ENCODE measurements at places on chromosomes 12 and 14.

GRCh38 chr14:69046476-69046860 is 67.4 kb upstream of the ACTN1 start:
- DNase-seq, result no peak

GRCh38 chr12:53674977-53675700 is 744 bp downstream of the ATP5MC2 start:
- no peak for DNase-seq

DNA sequence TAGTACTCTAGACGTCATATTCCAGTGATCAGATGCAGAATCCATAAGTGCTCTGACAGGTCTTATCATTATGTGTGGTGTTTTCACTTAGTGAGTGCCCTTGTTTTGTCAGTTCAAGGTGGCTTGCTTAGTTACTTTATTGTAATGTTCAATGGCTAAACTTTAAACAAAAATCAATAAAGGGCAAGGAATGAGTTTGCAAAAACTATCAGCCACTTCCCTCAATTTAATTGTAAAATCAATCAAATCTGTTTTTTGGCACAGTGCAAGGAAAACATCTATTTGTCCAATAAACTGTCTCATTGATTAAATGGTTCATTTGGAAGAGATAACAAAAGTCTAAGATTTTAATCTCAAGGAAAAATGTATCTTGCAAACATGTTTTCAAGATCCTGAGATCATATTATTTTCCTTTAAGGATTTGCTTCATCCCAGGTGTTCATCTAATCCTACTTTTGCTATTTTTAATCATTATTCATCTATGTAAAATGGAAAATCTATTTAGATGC is 59.6 kb upstream of the EEA1 start:
- DNase-seq, result no peak

DNA sequence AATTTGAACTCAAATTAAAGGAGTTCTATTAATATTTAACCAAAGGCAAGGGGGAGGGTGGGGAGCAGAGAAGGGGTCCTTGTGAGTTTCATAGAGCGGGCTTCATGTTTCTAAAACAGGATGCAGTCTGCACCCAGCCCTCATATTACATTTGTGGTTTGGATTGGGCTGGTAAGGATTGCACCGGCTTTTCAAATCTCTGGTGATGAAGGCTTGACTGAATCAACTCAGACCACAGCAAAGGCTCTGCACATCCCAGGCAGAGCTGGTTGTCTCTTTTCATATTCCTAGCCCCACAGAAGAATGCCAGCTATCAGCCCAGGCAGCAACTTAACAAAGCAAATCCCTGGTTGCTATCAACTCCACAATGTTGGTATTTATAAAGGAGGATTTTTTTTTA is 1221.4 kb downstream of the VRK1 start:
- no peak for DNase-seq

GRCh38 chr12:47032644-47033043 is 46.8 kb upstream of the PCED1B start:
- no peak for DNase-seq

- DNase-seq, result no peak
Measured at GRCh38 chr14:36757734-36758601, 96.3 kb downstream of the PAX9 start.

- DNase-seq, result no peak
Measured at GRCh38 chr12:84974155-84974815, 61.7 kb upstream of the SLC6A15 start.

GRCh38 chr14:77838831-77839511 is 39.1 kb downstream of the ADCK1 start:
- no peak for DNase-seq

DNA sequence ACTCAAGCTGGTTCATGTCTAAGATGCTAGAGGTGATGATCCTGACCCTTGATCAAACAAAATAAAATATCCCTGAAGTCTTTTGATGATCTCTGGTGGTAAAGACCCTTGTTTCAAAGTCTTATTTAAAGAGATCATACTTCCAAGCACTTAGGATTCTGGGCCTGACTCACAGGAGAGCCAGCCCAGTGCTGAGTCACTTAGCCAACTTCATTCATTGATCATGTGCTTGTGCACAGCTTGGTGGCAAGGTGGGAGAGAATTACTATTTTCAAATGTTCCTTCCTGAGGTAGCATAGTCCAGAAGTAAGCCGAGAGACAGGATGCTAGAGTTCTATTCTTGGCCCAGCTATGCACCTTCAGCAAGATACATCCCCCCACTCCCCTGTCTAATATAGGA is 40.6 kb downstream of the SCN8A start:
- no peak for DNase-seq

DNA sequence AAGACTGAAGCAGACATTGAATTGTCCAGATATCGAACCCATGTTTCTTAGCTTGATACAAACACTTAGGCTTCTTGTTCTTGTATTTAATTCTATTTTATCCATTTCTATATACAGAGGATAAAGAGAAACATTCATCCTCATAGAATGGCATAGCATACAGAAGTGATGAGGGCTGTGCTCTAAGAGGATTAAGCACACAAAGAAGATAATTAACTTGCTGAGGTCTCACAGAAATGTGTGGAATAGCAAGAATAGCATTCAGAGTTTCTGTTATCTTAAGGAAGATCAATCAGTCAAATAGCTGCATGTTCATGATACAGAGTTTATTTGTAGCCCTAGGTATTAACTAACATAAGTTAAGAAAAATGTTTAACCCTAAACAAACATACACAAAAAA is 27.3 kb upstream of the STRAP start:
- DNase-seq, result no peak

- no peak for DNase-seq
Measured at GRCh38 chr12:1505576-1505975, 88.8 kb downstream of the FBXL14 start.

DNA sequence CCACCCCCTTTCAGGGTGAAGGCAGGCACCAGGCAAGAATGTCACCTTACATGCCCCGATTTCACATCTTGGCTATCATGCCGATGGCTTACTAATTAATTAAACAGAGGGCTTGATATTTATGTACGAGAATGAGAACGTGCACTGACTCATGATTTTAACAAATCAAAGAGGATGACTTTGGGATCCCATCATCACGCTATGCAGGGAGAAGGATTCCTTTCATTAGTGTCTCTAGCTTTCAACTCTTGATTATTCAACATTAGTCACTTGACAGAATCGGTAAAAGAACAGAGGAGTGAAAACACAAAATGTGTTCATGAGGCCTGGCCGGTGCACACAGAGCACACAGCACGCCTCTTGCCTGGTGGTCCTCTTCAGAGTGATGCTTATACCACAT is 80.6 kb downstream of the PRKAB1 start:
- DNase-seq, result no peak

DNA sequence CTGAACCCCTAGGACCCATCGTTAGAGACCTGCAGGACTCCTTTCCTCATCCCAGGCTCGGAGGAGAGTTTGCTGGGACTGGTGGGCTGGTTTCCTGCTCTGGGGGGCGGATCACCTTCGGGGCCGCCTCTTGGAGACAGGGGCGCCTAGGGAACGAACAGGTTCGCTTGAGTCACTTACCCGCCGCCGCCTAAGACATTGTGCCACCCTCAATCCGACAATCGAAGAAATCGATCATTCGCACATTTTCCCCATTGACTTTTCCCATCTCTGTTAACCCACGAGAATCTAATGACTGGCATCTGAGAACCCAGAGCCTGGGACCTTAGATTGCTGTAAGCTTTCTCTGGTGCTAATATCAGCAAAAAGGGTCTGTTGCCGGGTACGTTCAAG is 322 bp downstream of the SLC39A9 start:
- DNase-seq, result no peak

- DNase-seq, result no peak
Measured at GRCh38 chr14:25215607-25216006, 165.7 kb upstream of the STXBP6 start.

GRCh38 chr14:85333841-85334240 is 196.1 kb upstream of the FLRT2 start:
- DNase-seq, result no peak

- no peak for DNase-seq
Measured at GRCh38 chr14:86462193-86462753, 932.3 kb downstream of the FLRT2 start.

DNA sequence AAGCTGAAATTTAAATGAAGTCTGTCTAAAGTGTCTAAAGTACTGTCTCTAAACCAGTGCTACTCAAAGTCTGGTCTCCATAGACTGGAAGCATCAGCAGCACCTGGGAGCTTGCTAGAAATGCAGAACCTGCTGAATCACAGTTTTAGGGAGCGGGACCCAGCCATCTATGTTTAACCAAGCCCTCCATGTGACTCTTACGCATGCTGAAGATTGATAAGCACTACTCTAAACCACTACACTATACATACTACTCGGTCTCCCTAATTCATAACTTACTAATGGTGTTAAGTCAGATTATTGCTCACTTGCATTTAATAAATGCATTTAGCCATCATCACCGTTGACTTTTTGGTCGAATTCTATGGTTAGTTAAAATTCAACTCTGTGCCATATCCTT is 88.8 kb downstream of the SLC25A21 start:
- DNase-seq, result no peak

DNA sequence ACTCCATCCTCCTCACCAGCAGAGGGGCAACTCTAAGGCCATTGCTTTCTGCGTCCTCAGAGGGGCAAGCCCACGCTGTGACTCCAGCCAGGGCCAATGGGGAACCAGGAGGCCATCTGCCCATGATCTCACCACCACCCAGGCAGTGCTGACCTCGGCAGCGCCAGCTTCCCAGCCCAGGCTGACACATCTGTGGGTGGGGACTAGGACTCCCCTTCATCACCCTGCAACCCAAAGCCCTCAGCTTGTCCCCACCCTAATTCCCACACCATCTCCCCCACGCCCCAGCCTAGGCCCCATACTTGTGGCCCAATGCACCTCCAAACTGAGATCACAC is 58.6 kb downstream of the VWF start:
- no peak for DNase-seq

- no peak for DNase-seq
Measured at GRCh38 chr14:77240336-77240915, 30.6 kb downstream of the NGB start.

DNA sequence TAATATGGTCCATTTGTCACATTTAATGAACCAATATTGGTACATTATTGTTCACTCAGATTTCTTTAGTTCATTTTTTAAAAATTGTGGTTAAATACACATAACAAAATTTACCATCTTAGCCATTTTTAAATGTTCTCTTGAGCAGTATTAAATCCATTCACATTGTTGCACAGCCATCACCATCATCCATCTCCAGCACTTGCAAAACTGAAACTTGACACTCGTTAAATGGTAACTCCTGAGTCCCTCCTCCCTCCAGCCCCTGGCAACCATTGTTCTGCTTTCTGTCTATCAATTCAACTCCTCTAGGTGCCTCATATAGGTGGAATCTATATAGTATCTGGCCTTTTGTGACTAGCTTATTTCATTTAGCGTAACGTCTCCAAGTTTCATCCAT is 86.4 kb downstream of the ACACB start:
- DNase-seq, result no peak

DNA sequence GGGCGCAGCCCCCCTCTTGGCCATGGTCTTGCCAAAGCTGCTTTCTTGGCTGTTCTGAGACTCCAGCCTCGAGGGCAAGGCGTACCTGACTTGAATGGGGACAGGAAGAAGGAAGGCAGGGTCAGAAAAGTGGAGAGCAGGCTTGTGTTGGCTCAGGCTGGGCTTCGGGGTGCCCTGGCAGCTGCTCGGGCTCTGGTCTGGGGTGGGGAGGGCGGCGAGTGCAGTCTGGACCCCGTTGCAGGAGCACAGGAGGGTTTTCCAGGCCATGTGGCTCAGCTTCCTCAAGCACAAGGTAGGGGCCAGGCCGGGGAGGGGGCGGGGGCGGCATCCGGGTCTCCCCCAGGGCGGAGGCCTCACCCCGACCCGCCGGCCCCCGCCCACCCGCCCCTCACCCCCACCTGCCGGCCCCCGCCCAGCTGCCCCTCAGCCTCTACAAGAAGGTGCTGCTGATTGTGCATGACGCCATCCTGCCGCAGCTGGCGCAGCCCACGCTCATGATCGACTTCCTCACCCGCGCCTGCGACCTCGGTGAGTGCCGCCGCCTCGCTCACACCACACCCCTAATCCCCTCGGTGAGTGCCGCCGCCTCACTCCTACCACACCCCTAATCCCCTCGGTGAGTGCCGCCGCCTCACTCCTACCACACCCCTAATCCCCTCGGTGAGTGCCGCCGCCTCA is 4.2 kb downstream of the NOC4L start:
- DNase-seq, result no peak

DNA sequence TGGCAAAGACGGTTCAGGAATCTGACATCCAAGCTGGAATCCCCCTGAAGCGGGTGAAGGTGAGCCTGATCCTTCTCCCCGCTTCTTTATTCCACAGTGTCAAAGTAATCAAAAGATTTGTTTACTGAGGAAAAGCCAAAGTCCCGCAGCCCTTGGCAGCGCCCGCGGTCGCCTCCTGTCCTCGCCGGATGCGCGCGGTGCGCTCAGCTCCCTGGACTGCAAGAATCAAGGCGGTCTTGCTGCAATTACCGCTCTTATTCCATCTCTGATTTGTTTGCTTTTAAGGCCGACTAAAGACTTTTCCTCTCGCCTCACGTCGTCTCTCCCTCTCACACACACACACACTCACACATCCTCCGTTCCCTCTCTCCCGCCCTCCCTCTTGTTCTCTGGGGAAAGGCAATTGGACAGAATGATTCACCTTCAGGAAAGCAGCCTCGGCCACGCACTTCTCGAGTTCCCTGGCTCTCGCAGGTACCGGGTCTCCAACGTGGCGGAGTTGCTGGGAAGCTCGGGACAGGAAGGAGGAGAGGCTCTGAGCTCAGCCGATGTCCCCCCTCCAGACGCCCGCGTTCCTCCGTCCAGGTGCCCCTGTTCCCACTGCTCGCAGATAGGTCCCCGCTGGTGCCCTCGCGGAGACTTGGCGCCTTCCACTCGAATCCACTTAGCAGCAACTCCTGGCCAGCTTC is 68.6 kb upstream of the USP15 start:
- peak; percentile 9 for DNase-seq

DNA sequence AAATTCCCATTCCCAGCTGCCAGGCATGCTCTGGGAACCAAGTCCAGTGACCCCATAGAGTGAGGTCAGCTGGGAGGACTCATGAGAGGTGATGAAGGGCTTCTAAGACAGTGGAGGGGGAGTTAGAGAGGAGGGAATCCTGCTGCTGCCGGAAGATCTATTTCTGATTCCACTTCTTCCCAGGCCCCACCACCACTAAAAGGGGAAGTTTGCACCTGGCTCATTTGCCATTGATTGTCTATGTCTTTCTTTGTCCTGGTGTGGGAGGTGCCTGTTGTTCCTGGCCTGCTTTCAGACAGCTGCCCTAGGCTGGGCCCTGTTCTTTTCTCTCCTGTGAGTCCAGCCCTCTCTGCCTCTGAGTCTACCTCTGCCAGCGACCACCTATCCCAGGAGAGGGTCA is 3.0 kb upstream of the KRT6A start:
- DNase-seq, result no peak

DNA sequence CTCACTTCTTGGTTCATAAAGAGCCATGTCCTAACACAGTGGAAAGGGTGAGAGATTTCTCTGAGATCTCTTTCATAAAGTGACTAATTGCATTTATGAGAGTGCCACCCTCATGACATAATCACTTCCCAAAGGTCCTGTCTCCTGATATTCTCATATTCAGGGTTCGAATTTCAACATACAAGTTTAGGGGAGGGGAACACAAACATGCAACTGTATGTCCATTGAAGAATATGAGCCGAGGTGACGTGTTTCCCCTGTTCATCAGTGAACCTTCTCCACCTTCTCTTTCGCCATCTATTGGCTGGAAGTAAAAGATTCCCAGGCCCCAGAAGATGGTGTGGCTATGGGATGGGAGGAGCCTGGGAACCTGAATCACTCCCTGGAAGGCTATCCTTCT is 354.2 kb upstream of the ATP2B1 start:
- no peak for DNase-seq

Measured in stimulated activated CD4-positive, alpha-beta T cell treated with anti-CD3 and anti-CD28 coated beads, Interleukin-1b, Interleukin-23, amount 100 ng/mL, for 48 hours (primary cell).